AG04450 (cell line): ENCODE measurements at places on chromosomes 1 and 21.
A peak's percentile ranks its signal among the peaks of the same experiment; 100 is the strongest.

DNA sequence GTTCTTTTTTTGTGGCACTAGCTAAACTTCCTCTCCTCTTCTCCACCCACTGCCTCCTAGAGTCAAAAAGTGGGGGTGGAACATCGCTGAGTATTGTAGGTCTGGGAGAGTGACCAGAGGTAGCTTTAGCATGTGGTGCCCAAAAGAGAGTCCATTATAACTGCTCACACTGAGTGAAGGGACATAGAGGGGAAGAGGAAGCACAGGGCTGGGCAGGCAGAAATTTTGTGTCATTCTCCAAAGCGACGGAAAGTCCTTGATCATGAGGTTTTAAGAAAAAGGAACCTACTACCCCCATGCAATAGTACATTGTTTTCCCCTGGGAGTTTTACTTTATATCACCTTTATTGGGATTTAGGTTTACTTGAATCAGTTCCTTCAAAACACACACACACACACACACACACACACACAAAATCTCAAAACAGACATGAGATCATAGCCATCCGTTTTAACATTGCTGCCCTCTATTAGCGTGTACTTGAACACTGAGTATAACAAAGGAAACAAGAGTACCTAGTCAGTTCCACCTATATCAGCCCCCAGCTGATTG lies 4.1 kb downstream of the CD84 start:
- no peak for DNase-seq

DNA sequence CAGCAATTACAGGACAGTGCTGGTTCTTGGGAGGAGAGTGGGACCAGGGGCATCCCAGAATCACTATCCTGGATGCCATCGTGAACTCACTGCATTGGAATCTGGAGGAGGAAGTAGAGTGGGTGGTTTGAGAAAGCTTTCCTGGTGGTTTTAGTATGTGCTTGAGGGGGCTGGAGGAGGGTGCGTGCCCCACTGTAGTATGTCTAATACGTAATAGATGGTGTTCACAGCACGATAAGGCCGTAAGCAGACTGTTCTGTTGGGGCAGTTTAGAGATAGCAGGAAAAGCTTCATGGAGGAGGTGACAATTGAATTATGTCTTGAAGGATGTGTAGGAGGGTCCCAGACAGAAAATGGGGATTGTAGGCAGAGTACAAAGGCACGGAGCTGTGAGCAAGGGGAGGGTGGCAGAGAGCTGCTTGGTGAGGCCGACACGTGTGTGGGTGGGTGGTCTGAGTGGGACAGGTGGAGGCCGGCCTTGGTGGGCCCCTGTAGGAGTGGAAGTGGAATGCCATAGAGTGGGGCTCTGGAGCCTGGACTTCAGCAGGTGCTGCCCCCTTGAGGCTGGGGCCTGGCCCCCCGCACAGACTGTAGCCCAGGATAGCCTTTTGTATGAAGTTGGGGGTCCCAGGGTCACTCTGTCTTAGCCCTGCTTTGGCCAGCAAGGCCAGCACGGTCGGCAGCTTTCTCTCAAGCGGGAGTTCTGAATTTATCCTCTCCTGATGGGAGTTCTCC lies 37.0 kb downstream of the IL6R start:
- DNase-seq = no peak

DNA sequence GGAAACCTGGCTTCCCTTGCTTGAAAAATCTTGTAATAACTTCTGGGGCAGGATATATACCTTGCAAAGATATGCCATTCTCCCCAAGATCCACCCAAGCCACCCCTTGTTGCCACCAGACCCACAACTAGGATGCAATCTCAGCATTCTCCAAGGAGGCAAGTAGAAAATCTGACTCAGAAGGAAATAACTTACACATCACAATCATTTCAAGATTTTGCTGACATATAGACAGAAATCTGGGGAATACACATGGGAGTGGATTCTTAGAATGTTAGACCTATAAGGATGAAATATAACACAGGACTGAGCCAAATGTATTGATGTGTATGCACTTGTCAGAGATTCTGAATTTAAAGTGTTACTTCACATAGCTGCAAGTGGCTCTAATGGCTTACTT lies 14.8 kb upstream of the ZDHHC18 start:
- no peak for DNase-seq

DNA sequence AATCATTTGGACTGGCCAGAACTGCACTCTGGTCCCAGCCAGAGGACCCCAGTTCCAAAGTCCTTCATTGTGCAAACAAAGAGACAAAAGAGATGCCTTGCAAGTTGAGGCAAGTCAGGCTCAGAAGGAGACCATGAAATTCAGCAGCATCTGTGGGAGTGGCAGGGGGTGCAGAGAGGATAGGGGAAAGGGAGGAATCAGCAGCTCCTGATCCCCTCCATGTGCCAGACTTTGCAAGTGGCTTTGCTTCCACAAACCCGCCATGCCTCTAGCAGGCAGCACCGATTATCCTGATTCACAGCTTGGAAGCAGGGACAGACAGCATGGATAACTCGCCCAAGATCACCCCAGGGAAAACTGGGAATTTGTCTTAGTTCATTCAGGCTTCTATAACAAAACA lies 2.1 kb upstream of the CAPN9 start:
- no peak for DNase-seq

DNA sequence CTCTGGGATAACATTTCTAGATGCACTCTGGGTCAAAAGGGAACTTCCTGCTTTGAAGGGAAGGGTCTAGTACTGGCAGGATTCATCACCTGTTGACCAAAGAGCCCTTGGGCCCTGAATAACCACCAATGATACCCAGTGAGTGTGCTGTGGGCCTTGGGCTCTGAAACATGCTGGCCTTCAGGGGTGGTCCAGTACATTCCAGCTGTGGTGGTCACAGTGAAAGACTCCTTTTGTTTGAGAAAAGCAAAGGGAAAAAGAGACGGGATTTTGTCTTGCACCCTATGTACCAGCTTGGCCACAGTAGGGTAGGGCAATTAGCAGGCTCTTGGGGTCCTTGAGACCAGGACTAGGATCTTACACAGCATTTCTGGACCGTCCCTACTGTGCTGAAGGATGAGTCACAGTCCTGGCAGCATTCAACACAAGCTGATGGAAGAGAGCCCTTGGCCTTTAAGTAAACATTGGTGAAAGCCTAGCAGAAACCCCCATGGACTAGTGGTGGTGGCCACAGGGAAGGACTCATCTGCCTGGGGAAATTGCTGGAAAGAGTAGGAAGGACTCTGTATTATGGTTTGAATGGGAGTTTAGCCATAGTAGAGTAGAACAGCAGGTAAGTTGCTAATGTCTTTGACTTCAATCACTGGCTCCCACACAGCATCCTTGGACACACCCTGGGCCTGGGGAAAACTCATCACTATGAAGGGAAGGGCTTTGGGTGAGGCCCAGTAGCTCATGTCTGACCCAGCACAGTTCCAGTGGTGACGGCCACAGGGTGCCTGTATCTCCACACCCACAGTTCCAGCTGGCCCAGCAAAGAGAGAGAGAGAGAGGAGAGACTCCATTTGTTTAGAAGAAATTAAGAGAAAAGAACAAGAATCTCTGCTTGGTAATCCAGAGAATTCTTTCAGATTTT lies 87.5 kb downstream of the COL24A1 start:
- DNase-seq = no peak

DNA sequence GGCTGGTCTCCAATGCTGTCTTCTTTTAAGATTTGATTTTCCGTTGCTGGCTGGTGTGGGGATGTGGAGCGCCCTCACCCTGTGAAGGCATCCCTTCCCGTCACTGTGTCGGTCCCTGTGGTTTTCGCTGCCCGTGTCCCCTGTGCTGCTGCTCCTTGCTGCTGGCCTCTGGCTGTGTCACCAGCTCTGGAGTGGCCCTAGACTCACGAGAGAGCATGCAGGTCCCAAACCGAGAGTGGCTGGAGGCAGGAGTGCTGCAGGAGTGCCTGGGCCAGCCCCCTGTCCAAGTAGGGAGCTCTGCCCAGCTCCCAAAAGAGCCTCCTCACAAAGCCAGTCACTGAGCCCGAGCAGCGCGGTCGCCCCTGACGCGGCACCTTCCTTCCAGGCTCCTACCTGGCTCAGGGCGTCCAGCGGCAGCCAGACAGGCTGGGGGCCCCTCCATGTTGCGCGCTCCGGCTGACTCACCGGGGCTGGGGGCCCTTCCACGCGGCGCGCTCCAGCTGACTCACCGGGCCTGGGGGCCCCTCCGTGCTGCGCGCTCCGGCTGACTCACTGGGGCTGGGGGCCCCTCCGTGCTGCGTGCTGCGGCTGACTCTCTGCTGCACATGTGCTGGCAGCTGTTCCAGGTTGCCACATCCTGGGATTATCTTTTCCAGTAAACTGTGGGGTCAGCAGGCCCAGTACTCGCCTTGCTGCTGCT lies 106.7 kb upstream of the COL6A1 start:
- peak; percentile 95 for DNase-seq

DNA sequence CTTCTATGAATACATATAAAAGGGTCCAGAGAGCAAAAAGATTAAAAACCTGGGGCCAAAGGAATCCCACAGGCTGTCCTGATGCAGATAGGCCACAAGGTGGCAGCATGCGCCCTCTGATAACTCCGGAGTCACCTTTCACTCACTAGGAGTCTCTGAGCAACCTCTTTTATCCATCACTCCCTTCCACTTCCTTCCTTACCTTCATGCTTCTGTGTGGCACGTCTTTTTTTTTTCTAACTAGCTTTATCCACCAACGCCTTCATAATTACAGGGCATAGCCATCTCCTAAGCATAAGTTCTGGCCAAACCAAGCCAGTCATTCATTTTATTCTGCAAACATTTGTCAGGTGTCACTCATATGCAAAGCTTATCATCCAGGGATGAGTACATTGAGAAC lies 3.9 kb upstream of the PGLYRP4 start:
- peak; percentile 30 for DNase-seq
